Muscle of leg (tissue), 16 donors: ENCODE measurements at places on chromosomes 6 and 20. TPM values are rescaled to one million over a fixed set of nuclear protein-coding genes. Genes with fewer than 3 reads are reported as not detected.

DNA sequence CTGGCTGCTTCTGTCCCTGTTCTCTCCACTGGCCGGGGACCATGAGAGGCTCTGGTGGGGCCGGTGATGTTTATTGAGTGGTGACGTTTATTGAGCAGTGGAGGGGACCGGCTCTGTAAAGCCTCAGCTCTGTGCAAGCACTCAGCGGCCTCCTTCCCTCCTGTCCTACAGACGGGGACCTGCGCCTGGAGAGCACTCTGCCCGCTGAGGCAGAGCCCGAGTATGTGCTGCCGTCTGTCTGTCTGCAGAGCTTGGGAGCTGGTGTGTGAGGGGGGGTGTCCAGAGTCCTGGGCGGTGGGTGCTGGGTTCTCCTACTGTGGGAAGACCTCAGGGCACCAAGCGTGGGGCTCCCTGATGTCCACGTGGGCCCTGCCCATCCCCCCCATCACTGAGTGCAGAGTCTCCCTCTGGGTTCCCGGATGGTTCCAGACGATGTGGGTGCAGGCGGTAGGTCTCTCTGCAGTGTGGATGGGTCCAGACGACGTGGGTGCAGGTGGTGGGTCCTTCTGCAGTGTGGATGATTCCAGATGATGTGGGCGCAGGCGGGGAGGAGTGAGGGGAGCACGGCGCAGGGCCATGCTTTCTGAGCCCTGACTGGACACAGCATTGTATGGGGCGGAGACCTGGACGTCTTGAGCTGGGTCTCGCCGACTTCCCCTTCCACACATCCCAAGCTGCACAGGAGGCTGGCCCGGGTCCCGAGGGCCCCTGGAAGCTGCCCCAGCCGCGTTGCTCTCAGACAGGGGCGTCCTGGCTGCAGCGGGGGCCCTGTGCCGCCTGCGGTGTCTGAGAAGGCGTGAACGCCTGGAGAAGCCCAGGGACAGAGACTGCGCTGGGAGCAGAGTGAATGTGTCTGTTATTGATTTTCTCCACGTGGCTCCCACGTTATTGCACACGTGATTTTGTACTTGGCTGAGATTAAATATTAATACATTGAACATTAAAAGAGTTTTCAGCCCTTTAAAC is 14.9 kb upstream of the BHLHE23 start:
- DNase-seq: no peak

DNA sequence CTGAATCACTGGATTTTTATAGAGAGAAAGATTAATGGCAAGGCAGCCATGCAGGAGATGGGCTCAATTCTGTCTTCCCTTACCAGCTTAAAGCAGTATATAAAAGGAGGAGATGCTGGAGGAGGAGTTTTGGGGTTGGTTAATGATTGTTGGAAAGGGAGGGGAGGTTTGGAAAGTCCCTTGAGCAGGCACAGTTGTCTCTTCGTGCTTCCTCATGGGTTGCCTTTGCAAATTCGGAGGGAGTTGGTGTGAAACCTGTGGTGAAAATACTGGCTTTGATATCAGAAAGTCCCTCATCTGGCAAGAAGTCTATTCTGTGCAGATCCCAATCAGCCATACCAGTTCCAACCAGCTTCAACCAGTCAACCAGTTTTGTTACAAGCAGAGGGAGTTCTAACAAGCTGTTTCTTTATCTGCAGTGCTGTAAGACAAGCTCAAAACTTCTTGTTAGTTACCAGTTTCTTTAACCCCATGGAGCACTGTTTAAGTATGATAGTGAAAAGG is 107.0 kb downstream of the HIVEP1 start:
- DNase-seq: no peak

GRCh38 chr6:111804627-111805235 is 68.5 kb downstream of the FYN start:
- DNase-seq: peak; percentile 78

- no peak for DNase-seq
These were observed 46.8 kb downstream of the B4GALT5 start for GRCh38 chr20:49666911-49667310.

GRCh38 chr6:55011034-55011433 is 163.3 kb upstream of the HCRTR2 start:
- DNase-seq: no peak

GRCh38 chr6:132446141-132446854 is 45.0 kb upstream of the MOXD1 start:
- DNase-seq: no peak

- DNase-seq: no peak
These were observed 50.5 kb downstream of the SCAND1 start for GRCh38 chr20:35903843-35904242.

DNA sequence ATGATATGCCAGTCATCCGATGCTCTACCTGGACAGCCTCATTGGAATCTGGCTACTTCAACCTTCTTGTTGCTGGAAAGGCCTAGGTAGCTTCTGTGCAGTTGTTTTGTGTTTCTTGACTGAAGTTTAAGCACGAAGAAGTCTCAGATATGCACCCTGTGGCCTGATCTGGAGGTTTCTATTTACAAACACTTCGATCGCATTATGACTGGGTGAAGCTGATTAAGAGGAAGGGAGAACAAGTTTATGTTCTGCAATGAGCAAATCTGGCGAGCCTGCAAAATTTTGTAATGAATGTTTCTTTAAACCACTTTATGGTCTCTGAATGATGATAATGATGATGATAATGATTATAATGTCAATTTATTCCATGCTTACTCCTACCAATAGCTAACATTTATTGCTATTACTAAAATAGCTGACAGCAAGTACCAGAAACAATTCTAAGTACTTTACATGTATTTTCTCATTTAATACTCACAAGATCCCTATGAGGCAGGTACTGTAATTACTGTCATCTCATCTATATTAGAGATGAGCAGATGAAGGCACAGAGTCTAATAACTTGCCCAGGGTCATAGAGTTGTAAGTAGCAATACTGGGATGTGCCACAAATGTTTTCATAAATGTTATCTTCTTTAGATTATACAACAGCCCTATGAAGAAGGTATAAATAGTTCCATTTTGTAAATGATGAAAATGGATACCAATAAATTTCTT is 126.1 kb upstream of the UST start:
- no peak for DNase-seq

DNA sequence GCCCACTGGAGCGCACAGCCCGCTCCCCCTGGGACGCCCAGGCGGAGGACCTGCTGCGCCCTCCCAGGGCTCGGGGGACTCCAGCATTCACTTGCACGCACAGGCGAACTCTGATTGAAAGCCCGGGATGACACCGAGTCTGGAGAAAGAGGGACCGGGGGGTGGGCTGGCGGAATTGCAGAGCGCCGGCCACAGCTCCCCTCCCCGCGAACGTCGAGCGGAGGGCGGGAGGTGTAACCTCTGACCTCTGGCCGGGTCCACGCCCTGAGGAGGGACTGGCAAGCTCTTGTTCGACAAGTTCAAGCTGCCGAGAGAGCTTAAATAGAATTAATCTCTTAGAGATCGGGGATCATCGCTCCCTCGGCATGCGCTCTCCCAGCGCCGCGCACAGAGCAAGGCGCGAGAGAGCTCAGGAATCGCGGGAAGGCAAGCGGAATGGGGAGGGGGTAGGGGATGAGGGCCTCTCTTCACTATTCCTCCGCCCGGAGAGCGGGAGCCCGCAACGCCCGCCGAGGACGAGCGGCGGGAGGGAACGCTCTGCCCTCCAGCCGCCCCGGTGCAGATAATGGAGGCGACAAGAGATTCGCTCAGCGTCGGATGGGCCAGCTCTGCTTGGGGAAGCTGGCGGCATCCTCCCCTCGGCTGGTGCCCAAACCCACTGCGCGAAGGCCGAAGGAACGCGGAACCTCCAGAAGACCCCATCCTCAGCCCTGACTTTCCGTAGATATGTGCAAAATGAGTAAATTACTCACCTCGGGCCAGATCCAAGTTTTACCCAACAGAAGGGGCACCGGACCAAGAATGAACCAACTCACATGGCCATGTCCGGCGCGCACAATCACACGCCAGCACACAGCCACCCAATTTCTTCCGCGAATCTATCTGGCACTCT is 761 bp upstream of the NR2E1 start:
- DNase-seq: no peak

Gene CPXM1
- polyA plus RNA-seq: 62.7 TPM

Gene FAXC
- 3.1 TPM for polyA plus RNA-seq

Gene HLA-DQB1
- polyA plus RNA-seq: 1.5 TPM

Gene SLX4IP
- 5.0 TPM for polyA plus RNA-seq
